ENCODE measurements at places on chromosomes 4 and X. TPM values are rescaled to one million over a fixed set of nuclear protein-coding genes. Genes with fewer than 3 reads are reported as not detected.

- no peak for DNase-seq
Measured at GRCh38 chr4:152920768-152921167, 15.4 kb upstream of the FHDC1 start.

The RIBC1 gene
- 0.13 TPM for total RNA-seq

GRCh38 chr4:138252551-138252950, 10.4 kb upstream of the SLC7A11 start:
- DNase-seq = no peak

GRCh38 chr4:158788516-158788915, 19.7 kb downstream of the FNIP2 start:
- no peak for DNase-seq

DNA sequence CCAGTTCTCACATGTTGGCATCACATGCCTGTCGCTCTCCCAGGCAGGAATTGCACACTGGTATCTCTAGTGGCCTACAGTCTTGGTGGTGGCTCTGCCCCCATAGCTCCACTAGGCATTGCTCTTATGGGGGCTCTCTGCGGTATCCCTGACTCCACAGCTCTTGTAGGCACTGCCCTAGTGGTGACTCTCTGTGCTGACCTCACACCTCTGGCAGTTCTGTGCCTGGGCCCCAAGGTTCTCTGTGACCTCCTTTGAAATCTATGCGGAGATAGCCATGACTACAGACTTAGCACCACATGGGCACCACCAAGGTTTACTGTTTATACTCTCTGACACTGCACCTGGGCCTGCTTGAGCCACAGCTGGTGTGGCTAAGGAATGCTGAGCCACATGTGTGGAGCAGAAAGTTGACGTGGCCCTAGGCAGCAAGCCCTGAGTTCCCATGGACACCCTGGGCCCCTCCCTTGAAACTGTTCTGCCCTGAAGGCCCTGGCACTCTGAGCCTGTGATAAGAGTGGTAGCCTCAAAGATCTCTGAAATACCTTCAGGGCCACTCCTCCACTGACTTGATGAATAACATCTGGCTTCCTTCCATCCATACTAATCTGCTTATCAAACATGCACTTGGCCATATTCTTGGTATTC, 8.0 kb downstream of the SLC9B1 start:
- DNase-seq = no peak

Measured in dermis microvascular lymphatic vessel endothelial cell (primary cell).